ENCODE measurements at places on chromosomes 6 and 20. TPM values are rescaled to one million over a fixed set of nuclear protein-coding genes. Genes with fewer than 3 reads are reported as not detected.

BTNL2 gene
- not detected for total RNA-seq

VSTM2L gene
- total RNA-seq: 1.5 TPM

CALHM4 gene
- total RNA-seq: not detected

TFAP2B gene
- total RNA-seq: not detected

TXLNB gene
- 1.5 TPM for total RNA-seq

CDH4 gene
- total RNA-seq: 4.8 TPM

GPLD1 gene
- under 0.01 TPM for total RNA-seq

FAM229B gene
- 20.3 TPM for total RNA-seq

FABP7 gene
- total RNA-seq: not detected

BPIFA1 gene
- not detected for total RNA-seq

PBX2 gene
- total RNA-seq: 35.0 TPM

TSHZ2 gene
- 2.6 TPM for total RNA-seq

KIF6 gene
- total RNA-seq: 0.83 TPM

SLC25A27 gene
- 12.6 TPM for total RNA-seq

CTCFL gene
- total RNA-seq: not detected

RFX6 gene
- total RNA-seq: not detected

TGM3 gene
- not detected for total RNA-seq

DNAH8 gene
- total RNA-seq: under 0.01 TPM

ASIP gene
- total RNA-seq: not detected

PRSS35 gene
- 6.8 TPM for total RNA-seq

WFDC10B gene
- total RNA-seq: not detected

MAS1 gene
- not detected for total RNA-seq

CPXM1 gene
- total RNA-seq: 0.50 TPM

MCHR2 gene
- not detected for total RNA-seq

ZSCAN31 gene
- 5.9 TPM for total RNA-seq

BPIFB2 gene
- total RNA-seq: not detected

IL20RA gene
- 0.33 TPM for total RNA-seq

CRISP2 gene
- total RNA-seq: not detected

TBXT gene
- not detected for total RNA-seq

PSMB1 gene
- total RNA-seq: 227 TPM

Measured in fibroblast of lung (primary cell).